ENCODE measurements at places on chromosomes 12 and 14.

GRCh38 chr14:92510972-92511371 is 2.6 kb upstream of the RIN3 start:
- no peak for DNase-seq

GRCh38 chr14:35047976-35048513 is 2.0 kb downstream of the FAM177A1 start:
- no peak for DNase-seq

- DNase-seq = no peak
These were observed 41.1 kb downstream of the AREL1 start for GRCh38 chr14:74671789-74672188.

- no peak for DNase-seq
These were observed 154.4 kb upstream of the PDE3A start for GRCh38 chr12:20213723-20214625.

DNA sequence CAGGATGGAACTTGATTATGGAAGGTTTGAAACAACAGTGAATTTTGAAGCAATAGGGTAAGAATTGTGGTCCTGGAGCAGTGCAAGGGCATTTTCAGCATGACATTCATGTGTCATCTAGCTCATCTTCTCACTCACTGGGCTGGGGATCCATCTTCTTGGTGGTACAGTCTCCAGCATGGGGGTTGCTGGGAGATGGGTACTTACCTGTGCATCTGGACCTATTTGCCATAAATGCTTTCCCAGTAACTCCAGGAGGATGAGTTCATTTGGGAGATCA is 7.2 kb downstream of the HSP90AA1 start:
- DNase-seq = no peak

DNA sequence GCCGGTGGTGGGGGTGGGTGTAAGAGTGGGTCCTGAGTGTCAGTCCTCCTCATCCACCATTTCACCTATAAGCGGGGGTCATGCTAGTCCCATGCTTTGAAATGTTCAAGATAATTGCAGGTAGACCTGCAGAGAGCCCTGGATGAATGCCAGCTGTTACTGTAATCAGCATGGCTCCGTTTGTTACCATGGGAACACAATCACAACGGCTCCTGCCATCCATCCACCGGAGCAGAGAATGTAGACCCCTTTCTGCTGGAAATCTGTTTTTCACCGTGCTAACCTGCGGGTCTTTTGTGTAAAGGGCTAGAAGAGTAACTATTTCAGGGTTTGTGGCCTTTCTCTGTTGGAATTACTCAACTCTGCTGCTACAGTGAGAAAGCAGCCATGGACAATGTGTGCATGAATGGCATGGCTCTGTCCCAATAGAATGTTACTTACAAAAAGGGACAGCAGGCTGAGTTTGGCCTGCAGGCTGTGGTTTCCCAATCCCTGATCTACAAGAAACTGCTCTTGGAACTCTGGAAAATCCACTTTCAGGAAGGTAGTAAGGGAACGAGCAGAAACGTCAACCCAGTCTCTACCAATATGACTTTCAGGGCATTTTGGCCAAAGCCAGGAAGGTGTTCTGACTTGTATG is 36.1 kb downstream of the KCTD10 start:
- no peak for DNase-seq

DNA sequence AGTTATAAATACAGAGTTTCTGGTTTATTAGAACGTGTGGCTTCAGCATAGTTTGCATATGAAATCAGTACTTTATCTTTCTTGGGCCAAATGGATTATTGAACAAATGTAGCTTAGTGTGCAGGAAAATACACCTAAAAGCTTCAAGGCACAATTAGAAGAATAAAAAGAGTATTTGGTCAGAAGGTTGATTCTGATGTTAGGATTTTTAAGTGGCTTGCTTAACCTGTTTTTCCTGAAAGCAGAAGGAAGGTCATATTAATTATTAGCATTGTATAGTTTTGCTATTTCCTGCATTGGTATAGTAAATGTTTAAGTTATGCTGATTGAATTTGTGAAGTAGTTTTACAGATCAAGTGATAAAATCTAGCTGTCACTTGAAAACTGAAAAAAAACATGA is 31.0 kb upstream of the GNS start:
- no peak for DNase-seq

DNA sequence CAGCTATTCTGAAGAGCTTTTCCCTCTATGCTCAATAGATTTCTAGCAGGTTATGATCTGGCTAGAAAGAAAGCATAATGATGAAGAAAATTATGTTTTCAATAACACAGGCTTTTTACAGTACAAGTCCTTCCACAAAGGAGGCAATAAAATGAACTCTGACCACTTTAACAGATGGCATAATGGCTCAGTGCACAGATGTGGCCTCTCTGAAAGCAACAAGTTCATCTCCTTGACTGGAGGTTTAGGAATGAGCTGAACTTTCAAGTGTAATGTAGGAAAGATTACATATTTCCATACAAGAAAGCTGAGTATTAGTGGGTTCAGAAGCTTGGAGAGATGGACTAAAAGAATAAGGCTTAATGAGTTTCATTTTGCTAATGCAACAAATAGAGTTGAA is 147.4 kb downstream of the EFCAB11 start:
- no peak for DNase-seq

- DNase-seq = no peak
These were observed 1.1 kb downstream of the IKZF4 start for GRCh38 chr12:56021889-56022497.

GRCh38 chr12:47147739-47148138 is 68.0 kb upstream of the AMIGO2 start:
- DNase-seq = no peak

DNA sequence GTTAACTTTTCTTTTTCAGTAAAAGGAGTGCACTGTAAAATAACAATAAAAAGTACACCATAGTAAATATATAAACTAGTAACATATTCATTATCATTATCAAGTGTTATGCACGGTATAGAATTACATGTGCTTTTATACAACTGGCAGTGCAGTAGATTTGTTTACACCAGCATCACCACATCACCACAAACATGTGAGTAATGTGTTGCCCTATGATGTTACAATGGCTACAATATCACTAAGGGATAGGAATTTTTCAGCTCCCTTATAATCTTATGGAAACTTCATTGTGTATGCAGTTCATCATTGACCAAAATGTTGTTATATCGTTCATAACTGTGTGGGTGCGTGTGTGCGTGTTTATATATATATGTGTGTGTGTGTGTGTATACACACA is 23.5 kb upstream of the NEDD1 start:
- no peak for DNase-seq

GRCh38 chr12:106493531-106493930 is 89.3 kb upstream of the RFX4 start:
- no peak for DNase-seq

DNA sequence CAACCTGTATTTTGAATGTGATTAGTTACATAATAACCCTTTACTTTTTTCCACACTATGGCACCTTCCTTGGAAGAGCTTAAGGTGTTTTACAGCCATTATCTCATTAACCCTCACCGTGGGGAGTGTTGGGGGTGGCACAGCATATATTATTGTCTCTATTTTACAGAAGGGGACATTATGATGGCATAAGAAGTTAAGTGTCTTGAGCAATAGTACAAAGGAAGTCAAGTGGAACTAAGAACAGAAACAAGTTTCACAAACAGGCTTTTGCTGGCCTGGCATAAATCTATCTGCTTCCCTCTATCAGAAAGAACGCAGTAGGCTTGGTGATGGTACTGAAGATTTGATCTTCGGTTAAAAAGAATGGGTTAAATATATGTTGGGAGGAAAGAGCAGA is 169.7 kb upstream of the OTX2 start:
- DNase-seq = no peak

GRCh38 chr12:62841846-62842245 is 93.1 kb downstream of the PPM1H start:
- DNase-seq = no peak

DNA sequence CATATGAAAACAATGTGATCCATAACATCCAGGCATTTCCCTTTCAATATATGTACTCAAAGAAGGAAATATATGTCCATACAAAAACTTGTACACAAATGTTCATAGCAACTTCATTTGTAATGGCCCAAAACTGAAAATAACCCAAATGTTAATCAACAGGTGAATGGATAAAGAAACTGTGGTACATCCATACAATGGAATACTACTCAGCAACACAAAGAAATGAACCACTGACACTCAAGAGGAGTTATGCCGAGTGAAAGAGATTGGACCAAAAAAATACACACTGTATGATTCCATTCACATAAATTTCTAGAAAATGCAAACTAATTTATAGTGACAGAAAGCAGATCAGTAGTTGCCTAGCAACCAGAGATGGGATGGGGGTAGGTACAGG is 30.3 kb upstream of the GXYLT1 start:
- DNase-seq = no peak

DNA sequence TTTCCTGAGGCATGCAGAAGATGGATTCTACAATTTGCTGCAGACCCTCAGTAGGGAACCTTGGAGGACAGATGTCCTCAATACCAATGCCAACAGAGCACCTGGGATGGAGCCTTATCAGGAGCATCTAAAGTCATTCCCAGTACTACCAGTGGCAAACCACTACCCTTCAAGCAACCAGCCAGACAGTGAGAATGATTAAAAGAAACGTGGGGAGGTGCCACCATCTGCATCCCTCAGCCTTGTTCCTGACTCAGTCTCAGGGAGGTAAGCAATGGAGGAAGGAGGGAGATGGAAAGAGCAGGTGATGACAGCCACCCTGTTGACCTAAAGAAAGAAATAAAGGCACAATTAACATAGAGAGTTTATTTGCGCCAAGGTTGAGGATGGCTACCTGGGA is 175.2 kb upstream of the GRIN2B start:
- DNase-seq = no peak

GRCh38 chr12:69662764-69663163 is 36.3 kb downstream of the BEST3 start:
- no peak for DNase-seq

GRCh38 chr14:51609251-51609954 is 42.3 kb upstream of the FRMD6 start:
- DNase-seq = no peak

DNA sequence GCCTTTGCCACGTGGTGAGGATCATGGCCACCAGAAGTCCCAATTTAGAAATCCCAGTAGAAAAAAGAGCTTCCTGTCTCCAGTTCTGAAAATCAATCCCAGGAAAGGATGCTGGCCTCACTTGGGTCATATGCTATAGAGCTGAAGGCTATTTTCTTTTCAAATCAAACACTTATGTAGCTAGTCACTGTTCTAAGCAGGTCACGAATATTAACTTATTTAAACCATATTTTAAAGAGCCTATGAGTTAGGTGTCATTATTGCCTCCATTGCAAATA is 97.5 kb downstream of the VCPKMT start:
- no peak for DNase-seq

DNA sequence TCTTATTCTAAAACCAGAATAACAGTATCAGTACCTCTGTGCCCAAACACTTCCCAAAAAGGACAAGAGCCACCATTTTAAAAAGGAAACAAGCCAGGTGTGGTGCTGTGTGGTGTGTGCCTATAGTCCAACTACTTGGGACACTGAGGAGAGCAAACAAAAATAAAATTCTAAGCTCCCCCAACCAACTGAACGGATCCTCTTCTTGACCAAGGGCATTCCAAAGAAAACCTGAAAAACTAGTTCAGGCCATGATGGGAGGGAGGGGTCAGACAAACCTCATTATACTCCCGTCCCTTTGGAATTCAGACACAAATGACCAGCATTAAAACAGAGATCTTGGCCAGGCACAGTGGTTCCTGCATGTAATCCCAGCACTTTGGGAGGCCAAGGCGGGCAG is 20.5 kb downstream of the SLC11A2 start:
- DNase-seq = no peak

GRCh38 chr14:36365766-36366165 is 45.3 kb upstream of the MBIP start:
- DNase-seq = no peak

- no peak for DNase-seq
These were observed 1.1 kb downstream of the POLR3B start for GRCh38 chr12:106358396-106359241.

GRCh38 chr12:51405801-51406207 is 14.6 kb upstream of the GALNT6 start:
- no peak for DNase-seq

DNA sequence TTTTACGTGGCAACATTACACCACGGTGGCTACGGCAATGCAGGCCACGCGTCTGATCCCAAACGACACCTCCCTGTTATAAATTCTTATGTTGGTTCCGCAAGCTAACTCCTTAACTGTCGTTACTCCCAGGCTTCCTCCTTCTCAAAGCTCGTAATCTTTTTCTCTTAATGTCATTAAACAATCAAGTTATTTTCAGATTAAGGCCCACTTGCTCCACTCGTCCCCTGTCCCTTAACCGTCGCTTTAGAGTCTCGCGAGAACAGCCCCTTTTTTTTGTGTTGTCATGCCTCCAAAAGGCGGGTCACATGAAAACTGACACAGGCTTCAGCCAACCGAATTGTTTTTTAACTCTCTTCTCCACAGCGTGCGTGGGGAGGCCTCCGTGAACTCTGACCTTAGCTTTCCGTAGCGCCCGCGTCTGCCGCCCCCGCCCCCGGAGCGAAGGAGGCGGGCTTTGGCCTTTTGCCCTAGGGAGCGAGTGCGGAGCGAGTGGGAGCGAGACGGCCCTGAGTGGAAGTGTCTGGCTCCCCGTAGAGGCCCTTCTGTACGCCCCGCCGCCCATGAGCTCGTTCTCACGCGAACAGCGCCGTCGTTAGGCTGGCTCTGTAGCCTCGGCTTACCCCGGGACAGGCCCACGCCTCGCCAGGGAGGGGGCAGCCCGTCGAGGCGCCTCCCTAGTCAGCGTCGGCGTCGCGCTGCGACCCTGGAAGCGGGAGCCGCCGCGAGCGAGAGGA is at the start of gene CAND1:
Gene CAND1 (plus strand): TSS at position 463 of the 737 bp plus-strand sequence. CDS start 360 bp downstream, outside the sequence.
- DNase-seq = peak; percentile 92

- no peak for DNase-seq
These were observed 90.4 kb downstream of the KIF21A start for GRCh38 chr12:39352471-39353017.

- DNase-seq = no peak
These were observed 118.1 kb upstream of the SLC38A2 start for GRCh38 chr12:46490635-46491034.

DNA sequence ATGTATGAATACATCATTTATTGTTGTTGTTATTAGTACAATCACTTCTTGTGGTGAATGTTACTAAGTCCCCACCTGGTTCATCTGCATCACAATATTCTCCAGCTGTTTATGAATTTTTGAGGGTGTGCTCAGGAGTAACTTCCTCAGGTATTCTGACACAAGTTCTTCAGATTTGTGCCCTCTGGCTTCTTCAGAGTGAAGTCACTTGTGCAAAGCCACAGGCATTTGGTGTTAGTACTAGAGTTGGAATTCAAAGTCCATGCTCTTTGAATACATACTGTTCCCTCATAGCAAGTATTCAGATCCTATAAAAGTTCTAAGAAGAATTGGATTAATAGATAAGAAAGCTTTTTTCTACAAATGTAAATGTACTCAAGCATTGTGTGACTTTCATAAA is 150.3 kb upstream of the AVPR1A start:
- no peak for DNase-seq

Data from activated T-helper 1 cell treated with anti-CD3 and anti-CD28 coated beads, Interleukin-2, amount 50 U/mL, for 16 hours (primary cell).